ENCODE measurements at places on chromosomes 1 and 21. TPM values are rescaled to one million over a fixed set of nuclear protein-coding genes. Genes with fewer than 3 reads are reported as not detected.

GRCh38 chr1:37663426-37664000, 28.8 kb upstream of the CDCA8 start:
- DNase-seq, result no peak
- H3K36me3 ChIP-seq, result no peaks in the 10 kb centered on the region
- no peaks in the 10 kb centered on the region for H3K4me1 ChIP-seq

- no peak for DNase-seq
- no peaks in the 10 kb centered on the region for H3K36me3 ChIP-seq
- H3K27ac ChIP-seq, result no peak overlapping the region
- no peaks in the 10 kb centered on the region for H3K27me3 ChIP-seq
These were observed 370.8 kb downstream of the RWDD3 start for GRCh38 chr1:95604771-95605170.

- peaks cover 52% of the 10 kb centered on the region for H3K36me3 ChIP-seq
- H3K27ac ChIP-seq, result no peak overlapping the region
- no peaks in the 10 kb centered on the region for H3K27me3 ChIP-seq
- H3K4me3 ChIP-seq, result no peak overlapping the region
- no peak for DNase-seq
These were observed 15.0 kb downstream of the IL10RB start for GRCh38 chr21:33281096-33281652.

Gene PIP5K1A
- 91.6 TPM for total RNA-seq
